ENCODE measurements at places on chromosomes 7 and 10. TPM values are rescaled to one million over a fixed set of nuclear protein-coding genes. Genes with fewer than 3 reads are reported as not detected.

DNA sequence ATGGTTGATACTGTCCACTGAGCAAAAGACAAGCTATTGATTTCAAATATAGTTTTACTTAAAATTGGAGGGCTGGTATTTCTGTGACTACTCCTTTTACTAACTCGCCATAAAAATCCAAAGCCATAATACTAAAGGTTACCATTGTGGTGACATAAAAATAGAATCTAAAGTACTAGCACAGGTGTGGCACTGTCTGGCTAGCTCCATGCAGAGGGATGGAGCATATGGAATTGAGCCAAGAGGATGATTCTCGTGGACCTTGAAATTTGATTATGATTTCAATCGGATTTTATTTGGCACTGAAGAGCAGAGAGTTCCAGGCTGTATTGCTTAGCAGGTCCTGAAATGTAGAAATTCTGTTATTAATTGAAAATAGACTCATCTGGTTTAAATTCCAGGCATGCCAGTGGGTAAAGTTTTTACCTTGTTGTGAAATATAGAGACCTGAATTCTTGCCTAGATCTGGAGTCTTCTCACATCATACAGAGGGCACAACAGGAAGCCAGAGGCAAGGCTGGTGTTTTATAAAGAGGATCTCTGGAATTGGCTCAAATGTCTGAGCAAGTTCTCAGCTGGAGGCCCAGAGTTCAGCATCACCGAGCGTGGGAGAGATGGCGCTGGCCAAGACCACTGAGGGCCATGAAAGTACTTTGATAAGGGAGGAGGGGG lies 29.9 kb upstream of the DLD start:
- DNase-seq, result peak; percentile 7

DNA sequence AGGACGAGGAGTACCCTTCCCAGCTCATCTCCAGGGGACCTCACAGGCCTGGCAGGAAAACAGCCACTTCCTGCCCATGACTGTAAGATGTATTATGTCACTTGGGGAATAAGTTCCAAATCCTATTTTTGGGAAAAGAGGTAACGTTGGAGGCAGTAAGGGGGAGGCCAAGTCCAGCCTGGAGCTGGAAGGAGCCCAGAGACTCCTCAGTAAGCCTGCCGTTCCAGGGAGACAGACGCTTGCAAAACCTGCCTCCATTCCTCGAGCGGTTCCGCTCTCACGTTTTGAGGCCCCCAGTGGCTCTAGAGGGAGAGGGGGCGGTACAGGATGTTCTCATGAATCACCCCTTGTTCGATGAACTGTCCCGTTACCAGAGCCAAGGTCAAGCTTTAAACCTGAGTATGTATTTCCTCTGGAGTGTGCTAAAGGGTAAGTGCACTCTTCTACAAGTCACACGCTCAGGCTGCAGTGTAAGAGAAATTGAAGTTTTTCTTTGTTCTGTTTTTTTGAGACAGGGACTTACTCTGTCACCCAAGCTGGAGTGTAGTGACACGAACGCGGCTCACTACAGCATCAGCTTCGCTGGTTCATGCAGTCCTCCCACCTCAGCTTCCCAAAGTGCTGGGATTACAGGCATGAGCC lies 45.5 kb upstream of the CYTH3 start:
- peak; percentile 64 for DNase-seq

DNA sequence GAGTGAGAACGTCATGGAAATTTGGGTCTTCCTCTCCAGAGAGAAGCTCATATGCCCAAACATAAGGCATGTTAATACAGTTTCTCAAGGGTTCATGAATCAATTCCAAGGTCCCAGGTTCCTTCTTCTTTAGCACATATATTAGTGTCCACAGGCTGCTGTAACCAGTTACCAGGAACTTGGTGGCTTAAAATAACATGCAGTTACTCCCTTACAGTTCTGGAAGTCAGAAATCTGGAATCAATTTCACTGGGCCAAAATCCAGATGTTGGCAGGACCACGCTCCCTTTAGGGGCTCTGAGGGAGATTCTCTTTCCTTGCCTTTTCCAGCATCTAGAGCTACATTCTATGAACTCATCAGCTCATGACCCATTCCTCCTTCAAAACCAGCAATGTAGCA lies 64.8 kb downstream of the MRC1 start:
- DNase-seq, result no peak

DNA sequence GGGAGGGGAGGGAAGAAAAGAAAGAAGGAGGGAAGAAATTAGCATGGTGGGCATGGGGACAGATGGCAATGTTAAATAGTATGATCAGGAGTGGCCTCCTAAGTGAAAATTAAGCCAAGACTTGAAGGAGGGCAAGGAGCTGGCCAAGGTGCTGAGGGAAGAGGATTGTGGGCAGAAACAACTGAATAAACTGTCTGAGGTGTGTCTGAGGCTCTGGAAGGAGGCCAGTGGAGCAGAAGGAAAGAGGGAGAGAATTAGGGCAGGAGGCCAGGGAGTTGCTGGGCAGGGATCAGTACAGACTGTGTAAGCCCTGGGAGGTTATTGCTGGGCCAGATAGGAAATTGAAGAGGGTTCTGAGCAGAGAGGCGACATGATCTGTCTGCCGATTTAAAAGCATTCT lies 40.6 kb upstream of the VKORC1L1 start:
- peak; percentile 59 for DNase-seq

DNA sequence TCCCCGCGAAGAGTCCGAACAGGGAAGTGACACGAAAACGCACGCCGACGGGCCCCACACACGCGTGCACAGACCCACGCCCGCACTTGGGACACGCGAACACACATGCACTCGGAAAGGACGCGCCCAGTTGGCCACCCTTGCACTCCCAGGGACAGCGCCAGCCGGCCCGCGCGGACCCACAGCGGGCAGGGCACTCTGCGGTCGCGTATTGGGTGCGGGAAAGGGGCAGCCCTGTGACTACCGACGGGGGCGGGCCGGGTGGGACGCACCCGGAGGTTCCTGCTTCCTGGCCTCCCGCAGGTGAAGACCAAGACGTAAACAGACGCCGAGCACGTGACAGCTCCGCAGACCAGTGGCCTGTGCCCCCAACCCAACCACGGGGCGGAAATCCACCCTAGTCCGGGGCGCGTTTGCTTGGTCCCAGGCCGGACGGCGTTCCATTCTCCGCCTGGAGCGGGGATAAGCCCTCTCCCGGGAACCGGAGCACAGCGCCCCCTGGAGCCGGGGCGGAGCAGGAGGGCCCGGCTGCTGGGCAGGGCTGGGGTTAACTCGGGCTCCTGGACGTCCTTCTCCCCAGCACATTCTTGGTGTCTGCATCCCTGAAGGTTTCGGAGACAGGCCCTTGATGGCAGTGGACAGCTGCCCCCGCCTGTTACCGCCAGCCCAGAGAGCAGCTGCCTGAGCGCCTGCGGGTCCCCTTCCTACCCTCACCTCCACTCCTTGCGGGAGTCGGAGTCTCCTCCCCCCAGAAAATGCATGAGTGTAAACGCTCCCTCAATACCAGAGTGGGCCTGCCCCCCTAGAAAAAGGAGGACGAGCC lies 2.0 kb upstream of the LZTS2 start:
- DNase-seq, result peak; percentile 65

The ARF5 gene
- total RNA-seq, result 113 TPM

- no peak for DNase-seq
These were observed 91.1 kb downstream of the OR13A1 start for GRCh38 chr10:45224219-45224841.

The TET1 gene
- total RNA-seq, result 4.3 TPM

GRCh38 chr7:47816647-47817046 lies 131.6 kb downstream of the PKD1L1 start:
- DNase-seq, result peak; percentile 69

DNA sequence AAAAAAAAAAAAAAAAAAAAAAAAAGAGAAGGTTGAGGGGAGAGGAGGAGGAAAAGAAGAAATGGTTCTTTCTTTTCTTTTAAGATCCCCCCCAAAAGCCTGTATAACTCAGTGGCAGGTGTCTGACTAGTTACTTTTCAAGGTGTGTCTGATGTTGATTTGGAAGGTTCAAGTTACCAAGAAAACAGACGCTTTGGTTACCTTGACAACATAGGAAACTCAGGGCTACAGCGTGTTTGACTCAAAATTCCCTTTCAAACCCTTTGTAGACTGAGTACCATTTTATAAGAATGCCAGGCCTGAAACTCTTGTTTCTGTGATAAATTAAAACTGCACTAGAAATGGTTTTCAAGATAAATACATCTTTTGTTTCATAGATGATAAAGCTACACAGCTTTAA lies 286.8 kb downstream of the SKIDA1 start:
- DNase-seq, result no peak

The TAC1 gene
- not detected for total RNA-seq

- DNase-seq, result peak; percentile 37
These were observed 14.1 kb downstream of the ESYT2 start for GRCh38 chr7:158815083-158815799.

The ITIH2 gene
- not detected for total RNA-seq

The CACNA2D1 gene
- total RNA-seq, result 21.9 TPM

The EBF3 gene
- 0.36 TPM for total RNA-seq
